ENCODE measurements at places on chromosomes 12 and 14. TPM values are rescaled to one million over a fixed set of nuclear protein-coding genes. Genes with fewer than 3 reads are reported as not detected.

The DNAJC22 gene
- 0.94 TPM for total RNA-seq

The ANKS1B gene
- 0.19 TPM for total RNA-seq

The ACOT4 gene
- total RNA-seq: 0.49 TPM

The PLCZ1 gene
- not detected for total RNA-seq

The CLEC1B gene
- not detected for total RNA-seq

The PAPLN gene
- 7.8 TPM for total RNA-seq

The EPYC gene
- not detected for total RNA-seq

The SLC2A13 gene
- total RNA-seq: 2.6 TPM

The OLR1 gene
- under 0.01 TPM for total RNA-seq

The E2F7 gene
- total RNA-seq: 6.3 TPM

The KRT73 gene
- total RNA-seq: not detected

The NEMP1 gene
- 6.5 TPM for total RNA-seq

The PUS7L gene
- total RNA-seq: 5.2 TPM

The VRTN gene
- not detected for total RNA-seq

The ELK3 gene
- total RNA-seq: 41.9 TPM

The TMEM132C gene
- not detected for total RNA-seq

The ASPG gene
- total RNA-seq: not detected

The RNASE4 gene
- 9.3 TPM for total RNA-seq

The RNF34 gene
- total RNA-seq: 97.8 TPM

The RTN1 gene
- 0.16 TPM for total RNA-seq

The SLC4A8 gene
- total RNA-seq: 2.1 TPM

The PIWIL1 gene
- total RNA-seq: not detected

The ARMH4 gene
- total RNA-seq: 1.3 TPM

The CLEC2A gene
- not detected for total RNA-seq

The TOMM20L gene
- not detected for total RNA-seq

The KIAA0586 gene
- 32.2 TPM for total RNA-seq

The GPR65 gene
- total RNA-seq: 0.44 TPM

The SERPINA9 gene
- total RNA-seq: not detected

The DPF3 gene
- 11.4 TPM for total RNA-seq

The USP5 gene
- total RNA-seq: 101 TPM

The GUCY2C gene
- total RNA-seq: not detected

The MYF5 gene
- not detected for total RNA-seq

The DAO gene
- total RNA-seq: not detected

The OVCH1 gene
- total RNA-seq: not detected

The WNT5B gene
- total RNA-seq: 0.32 TPM

Data from bladder microvascular endothelial cell (primary cell).